ENCODE measurements at places on chromosomes 3 and 15.
A peak's percentile ranks its signal among the peaks of the same experiment; 100 is the strongest.

DNA sequence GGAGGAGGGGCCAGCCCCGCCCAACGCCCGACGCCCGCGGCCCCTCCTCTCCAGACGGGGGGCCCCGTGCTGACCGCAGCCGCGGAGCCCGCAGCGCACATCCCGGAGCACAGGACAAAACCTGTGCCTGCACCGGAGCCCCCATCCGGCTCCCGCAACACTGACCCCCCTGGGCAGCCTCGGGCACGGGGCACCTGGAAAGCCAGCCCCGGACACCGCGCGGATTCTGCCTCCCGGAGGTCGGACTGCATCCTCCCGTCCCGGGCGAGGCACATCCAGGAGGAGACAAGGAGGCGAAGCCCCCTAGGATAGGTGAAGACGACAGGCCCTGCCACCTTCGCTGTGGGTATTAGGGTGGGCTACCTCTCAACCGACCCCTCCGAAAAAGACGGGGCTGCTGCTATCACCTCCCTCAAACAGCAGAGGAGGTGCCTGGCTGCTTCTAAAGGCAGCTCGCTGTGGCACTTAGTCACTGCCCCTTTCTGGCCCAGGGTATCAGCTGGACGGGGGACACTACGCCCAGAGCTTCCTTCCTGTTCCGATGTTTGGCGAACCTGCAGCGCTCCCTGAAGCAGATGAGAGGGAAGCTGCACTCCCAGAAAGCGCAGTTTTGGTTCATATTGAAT is 10.6 kb downstream of the XXYLT1 start:
- peak; percentile 50 for DNase-seq

GRCh38 chr3:169966951-169967915 is 626 bp downstream of the SEC62 start:
- DNase-seq: peak; percentile 52

GRCh38 chr3:59189526-59189925 is 139.7 kb upstream of the CFAP20DC start:
- DNase-seq: no peak

DNA sequence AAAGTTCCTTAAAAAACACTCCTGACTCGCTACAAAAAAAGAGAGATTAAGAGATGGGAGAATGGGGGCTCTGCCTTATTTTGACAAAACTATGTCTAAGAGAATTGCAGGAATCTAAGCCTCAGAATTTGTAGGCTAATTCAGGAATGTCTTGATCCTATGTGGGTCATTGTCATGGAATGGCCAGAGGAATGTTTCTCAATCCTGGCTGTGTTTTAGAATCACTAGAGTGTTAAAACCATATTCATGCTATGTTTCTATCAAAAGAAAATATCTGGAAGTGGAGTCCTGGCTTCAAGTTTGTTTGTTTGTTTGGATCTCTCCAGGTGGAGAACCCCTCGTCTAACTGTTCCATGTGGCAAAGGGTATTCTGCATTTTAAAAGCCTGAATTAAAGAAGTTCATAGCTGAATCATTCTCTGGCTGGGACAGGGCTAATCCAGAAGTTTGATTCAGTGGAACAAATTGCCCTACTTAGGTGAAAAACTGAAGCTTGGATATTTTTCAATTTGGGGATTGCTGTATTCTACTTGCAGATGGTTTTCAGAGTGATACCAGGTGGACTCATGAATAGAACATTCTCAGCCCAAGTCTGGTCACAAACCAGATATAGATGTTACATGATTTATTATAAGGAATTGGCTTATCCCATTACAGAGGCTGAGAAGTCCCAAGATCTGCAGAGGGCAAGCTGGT is 28.2 kb downstream of the GJD2 start:
- DNase-seq: no peak

GRCh38 chr3:110946810-110947209 is 124.8 kb upstream of the NECTIN3 start:
- DNase-seq: no peak

Measured in nucleus accumbens (tissue), 56 donors.